ENCODE measurements at places on chromosomes 7 and 10.
A peak's percentile ranks its signal among the peaks of the same experiment; 100 is the strongest.

GRCh38 chr10:65518379-65518778 lies 1407.5 kb upstream of the LRRTM3 start:
- peak; percentile 33 for DNase-seq

DNA sequence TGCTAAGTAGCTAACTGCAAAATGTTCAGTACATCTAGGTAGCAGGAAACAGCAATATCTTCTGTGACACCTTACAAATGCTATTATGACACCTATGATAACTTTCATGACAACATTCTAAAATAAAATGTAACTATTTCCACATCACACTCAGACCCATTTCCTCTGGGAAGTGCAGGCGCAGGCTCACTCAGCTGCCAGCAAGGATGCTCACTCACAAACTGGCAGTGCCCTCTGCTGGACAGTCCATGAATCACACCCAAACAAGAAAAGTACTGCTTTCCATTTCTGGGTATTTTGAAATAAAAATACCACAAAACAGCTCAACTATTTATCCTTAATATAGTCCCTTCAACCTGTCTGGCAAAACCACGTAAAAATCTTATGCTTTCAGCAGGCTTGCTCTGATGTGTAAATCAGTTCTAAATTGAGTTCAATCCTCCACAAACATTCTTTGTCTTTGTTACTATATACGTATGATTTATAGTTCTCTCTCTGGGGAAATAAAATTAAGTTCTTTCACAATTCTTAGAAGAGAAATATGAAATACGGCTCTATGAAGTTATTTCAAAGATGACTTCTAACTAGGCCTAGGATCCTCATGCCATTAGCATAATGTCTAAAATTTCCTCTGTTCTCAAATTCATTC lies 176.6 kb downstream of the PARD3 start:
- peak; percentile 75 for DNase-seq

- no peak for DNase-seq
These were observed 131.9 kb downstream of the TMEM26 start for GRCh38 chr10:61321041-61321857.

DNA sequence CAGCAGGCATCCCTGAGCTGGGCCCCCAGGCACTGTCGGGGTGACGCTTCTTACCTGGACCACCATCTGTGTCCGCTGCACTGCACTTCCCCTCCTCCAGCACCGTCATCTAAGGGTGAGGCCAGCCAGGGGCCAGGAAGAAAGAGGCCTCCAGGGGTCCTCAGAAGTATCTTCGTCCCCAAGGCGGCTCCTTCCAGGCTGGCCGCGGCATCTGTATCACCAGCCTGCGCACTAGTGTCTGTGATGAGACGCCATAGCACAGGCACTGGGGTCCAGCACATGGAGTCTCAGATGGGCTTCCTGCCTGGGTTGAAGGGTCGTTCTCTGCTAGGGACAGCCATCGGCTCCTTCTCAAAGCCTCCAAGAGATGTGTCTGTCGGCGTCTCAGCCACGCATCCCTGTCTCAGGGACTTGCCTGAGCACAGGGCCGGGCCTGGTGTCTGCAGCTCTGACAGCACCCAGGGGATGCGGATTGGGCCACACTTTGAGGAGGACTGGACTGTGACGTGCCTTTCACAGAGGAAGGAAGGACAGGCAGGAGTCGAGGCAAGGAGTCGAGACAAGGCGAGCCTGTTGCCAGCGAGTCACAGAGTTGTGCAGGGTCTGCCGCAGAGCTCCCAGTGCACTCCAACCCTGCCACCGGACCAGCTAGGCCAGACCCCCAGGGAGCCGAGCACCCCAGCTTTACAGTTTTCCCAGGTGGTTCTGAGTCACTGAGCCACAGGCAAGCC lies 101.5 kb upstream of the DIP2C start:
- DNase-seq = no peak
